Right atrium auricular region (tissue), 2 donors: ENCODE measurements at places on chromosomes 11 and 22. TPM values are rescaled to one million over a fixed set of nuclear protein-coding genes. Genes with fewer than 3 reads are reported as not detected.

GRCh38 chr11:114162719-114163123 lies 103.2 kb downstream of the ZBTB16 start:
- peak; percentile 99 for DNase-seq

Gene CRY2
- total RNA-seq = 43.0 TPM

- DNase-seq = no peak
These were observed 39.1 kb downstream of the MMP27 start for GRCh38 chr11:102666331-102666957.

GRCh38 chr22:49894322-49895054 lies 23.8 kb downstream of the ALG12 start:
- no peak for DNase-seq

GRCh38 chr22:47808236-47808635 lies 1045.8 kb downstream of the TBC1D22A start:
- no peak for DNase-seq
